Small intestine (tissue), 16 donors: ENCODE measurements at places on chromosomes 7 and 10. TPM values are rescaled to one million over a fixed set of nuclear protein-coding genes. Genes with fewer than 3 reads are reported as not detected.

DNA sequence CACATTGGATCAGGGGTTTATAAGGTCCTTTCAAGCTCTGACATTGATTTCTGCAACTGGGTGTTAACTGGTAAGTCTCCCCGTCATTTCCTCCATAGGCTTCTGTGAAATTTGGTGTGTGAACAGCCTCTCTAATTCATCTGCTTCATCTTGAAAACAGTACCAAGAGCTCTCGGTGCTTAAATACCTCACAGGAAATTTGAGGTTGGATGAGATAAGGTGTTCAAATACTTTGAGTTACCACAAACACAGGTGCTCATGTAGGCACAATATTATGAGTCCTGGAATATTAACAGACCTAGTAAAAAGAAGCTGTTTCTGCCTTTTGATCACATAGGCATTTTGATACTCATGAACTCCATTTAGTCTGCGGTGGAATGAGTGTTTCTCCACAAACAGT is 85.2 kb downstream of the RTKN2 start:
- DNase-seq = peak; percentile 57

DNA sequence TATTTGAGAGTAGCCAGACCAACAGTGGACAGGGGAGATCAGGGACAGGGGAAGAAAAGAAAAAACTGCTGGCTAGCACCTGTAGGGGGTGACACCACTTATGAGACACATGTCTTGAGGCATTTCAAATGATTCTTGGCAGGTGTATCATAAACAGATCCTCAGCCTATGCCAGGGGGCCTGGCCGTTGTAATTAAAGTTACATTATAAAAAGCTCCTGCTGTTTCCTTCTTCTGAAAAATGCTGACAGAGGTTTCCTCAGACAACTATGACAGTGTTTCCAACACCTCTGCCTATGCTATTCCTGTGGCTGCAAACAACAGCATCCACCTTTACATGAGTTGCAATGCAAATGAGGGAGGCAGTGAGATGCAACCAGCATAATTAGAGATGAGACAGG is 281.0 kb upstream of the PTER start:
- DNase-seq = no peak

- DNase-seq = peak; percentile 29
These were observed 11.1 kb downstream of the CHST3 start for GRCh38 chr10:71975087-71975870.

DNA sequence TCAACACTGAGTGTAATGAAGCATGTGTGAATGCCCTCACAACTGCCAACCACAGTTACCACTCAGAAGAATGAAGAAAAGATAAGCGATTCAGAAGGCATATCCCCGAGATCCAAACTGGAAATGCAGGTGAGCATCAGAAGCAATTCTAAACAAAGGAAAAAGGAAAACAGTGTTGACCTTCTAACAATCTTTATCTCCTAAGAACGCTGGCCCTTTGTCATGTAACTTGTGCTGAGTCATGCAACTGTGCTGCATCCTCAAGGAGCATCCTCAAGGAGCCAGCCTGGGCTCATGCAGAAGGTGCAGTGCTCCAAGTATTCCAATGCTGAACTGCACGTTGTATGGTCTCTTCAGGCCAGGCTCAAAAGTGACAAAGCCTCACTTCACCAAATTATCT is 30.6 kb downstream of the SEC61G start:
- DNase-seq = no peak

DNA sequence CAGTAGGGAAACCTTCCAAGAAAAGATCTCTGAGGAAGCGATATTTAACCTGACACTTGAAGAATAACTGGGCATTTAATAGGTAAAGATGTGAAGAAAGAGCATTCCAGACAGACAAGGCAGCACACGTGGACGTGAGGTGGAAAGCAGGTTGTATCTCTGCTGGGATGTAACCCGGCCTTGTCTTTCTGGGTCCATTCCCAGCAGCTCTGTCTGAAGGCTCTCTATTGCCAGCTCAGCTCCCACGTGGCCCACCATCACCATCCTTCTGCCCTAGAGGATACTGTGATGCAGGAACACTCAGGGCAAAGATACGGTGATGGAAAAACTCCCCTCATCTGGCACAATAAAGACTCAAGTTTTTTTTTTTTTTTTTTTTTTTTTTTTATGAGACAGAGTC is 137.7 kb downstream of the RSU1 start:
- DNase-seq = no peak

- DNase-seq = no peak
These were observed 30.7 kb downstream of the CNNM2 start for GRCh38 chr10:102948786-102949185.

GRCh38 chr7:134996097-134996550 is 9.8 kb downstream of the AGBL3 start:
- DNase-seq = no peak

GRCh38 chr7:70657989-70658632 is 473.8 kb upstream of the GALNT17 start:
- no peak for DNase-seq

GRCh38 chr7:128821724-128822123 is 8.5 kb upstream of the FLNC start:
- DNase-seq = no peak

GRCh38 chr7:144549861-144550260 is 146.4 kb upstream of the NOBOX start:
- no peak for DNase-seq

DNA sequence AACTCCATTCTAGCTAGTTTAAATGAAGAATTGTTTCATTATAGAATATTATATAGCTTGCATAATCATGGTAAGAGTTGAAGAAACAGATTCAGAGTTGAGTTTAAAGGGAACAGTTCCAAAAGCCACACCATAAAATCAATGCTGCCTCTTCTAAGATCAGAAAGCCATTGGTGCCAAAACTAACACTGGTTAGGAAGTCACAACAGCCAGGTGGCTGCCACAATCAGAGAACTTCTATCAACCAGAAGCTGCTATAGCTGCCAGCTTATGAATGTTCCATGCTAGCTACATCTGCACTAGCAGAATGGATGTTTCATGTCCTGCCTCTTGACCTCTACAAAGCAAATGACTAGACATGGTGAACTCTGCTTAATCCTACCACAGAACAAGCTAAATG is 583.1 kb upstream of the LRRN3 start:
- DNase-seq = no peak

DNA sequence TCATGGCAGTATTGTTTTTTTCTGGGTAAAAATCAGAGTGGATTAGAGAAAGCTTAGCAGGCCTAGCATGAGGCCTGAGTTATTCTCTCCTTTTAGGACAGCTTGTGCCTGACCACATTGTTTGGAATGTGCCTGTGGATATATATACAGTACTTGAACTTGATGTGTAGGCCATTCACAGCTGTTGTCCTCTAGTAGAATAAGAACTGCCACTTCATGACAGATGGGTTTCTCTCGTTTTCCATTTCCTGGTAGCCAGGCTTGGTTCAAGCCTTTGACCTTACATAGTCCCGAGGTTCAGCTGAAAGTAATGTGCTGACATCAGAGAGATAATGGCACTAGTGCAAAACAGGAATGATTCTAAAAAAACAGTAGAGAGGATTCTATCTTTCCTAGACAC is 473.9 kb downstream of the AUTS2 start:
- peak; percentile 74 for DNase-seq

DNA sequence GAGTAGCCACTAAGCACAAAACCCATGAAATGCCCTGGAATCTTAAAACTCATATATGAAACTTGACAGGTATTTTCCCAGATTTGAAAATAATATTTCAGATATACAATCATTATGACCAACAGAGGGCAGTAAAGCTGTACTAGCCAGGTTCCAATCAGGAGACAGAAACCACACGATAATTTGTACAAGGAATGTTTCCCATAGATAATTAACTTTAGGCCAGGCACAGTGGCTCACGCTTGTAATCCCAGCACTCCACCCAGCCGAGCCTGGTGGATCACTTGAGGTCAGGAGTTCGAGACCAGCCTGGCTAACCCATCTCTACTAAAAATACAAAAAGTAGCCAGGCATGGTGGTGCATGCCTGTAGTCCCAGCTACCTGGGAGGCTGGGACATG is 31.0 kb upstream of the NUB1 start:
- peak; percentile 55 for DNase-seq

GRCh38 chr10:100829933-100830727 is 82.6 kb upstream of the SLF2 start:
- DNase-seq = no peak

DNA sequence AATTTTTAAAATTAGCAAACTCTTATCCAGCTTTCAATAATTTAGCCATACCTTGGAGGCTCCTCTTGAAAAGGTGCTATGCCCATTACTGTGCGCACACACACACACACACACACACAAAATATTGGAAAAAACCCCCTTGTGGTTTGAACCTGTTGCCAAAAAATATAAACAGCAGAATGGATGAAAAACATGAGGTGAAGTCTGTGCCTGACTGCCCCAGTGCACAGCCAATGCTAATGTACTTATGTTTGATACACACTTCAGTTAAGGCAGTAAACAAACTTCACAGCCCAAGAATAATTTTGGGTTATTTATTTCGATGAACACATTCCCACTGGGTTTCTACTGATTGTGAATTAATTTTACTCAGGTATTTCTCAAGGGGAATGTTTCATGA is 113.2 kb upstream of the SEM1 start:
- no peak for DNase-seq

GRCh38 chr10:97185326-97186058 is at the start of gene SLIT1:
SLIT1 (minus strand) TSS chr10:97185959; CDS start chr10:97185674, 285 bp downstream.
- peak; percentile 39 for DNase-seq

GRCh38 chr10:106086391-106086790 is 1078.1 kb downstream of the SORCS1 start:
- no peak for DNase-seq

DNA sequence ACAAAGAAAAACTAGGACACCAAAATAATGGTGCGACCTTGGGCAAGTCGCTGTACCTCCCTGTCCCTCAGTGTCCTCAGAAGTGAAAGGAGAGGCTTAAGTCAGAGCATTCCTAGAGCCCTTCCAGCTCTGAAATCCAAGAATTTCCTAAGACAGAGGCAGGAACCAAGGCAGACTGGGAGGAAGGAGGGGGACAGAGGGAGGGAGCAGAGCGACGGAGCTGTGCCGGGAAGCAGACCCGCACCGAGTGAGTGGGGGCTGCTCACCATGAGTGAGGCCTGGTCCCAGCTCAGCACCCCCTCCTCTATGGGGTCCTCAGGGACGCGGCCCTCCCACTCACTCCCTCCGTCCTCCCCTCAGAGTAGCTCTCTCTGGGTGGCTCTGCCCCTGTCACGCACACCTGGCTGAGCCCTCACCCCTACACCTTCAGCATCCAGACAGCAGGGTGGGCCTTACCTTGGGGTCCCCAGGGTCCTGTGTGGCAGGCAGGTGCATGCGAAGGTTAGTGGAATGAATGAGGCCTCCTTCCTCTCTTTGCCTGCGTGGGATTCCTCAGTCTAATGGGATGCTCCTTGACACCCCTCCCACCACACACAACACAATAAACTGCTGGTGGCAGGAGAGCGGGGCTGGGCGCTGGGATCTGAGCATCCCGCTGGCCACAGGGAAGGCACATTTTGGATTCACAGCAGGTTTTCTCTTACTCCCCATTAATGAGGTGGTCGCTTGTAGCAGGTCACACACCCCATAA is 4.6 kb upstream of the SMARCD3 start:
- DNase-seq = no peak

DNA sequence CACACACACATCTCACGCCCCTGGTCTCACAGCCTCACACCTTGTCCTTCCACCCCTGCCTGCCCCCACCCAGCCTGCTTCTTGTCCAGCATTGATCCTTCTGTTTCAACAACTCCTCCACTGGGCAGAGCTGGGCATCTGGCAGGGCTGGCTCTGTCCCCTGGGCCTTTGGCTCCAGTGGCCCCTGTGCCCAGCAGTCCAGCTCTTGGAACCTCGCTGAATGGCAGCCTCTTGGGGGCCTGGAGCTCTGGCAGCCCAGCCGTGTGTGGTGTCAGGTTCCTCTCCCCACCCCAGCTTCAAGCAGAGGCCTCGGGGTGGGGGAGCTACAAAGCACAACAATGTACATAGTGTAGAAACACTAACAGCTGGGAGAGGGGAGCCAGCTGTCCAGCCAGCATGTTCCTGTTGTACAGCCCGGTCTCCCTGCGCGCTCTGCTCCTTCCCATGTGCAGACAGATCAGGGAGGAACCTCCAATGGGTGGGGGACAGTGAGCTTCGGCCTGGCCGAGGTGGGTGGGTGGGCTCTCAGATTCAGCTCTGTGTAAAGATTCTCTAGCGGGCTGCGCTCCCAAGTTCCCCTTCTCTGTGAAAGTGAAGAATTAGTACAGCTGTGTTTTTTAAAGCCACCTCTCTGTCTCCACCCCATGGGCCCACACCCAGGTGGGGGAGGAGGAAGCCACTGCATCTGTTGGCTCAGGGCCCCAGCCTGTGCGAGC is 19.4 kb downstream of the ZMIZ2 start:
- peak; percentile 64 for DNase-seq

ADCY1 gene
- polyA plus RNA-seq = not detected

CYP3A7 gene
- polyA plus RNA-seq = 0.45 TPM

NPC1L1 gene
- 108 TPM for polyA plus RNA-seq

EZH2 gene
- polyA plus RNA-seq = 5.6 TPM

HMX2 gene
- 0.12 TPM for polyA plus RNA-seq
